ENCODE measurements at places on chromosomes 4 and X. TPM values are rescaled to one million over a fixed set of nuclear protein-coding genes. Genes with fewer than 3 reads are reported as not detected.

- no peak for DNase-seq
These were observed 3.4 kb upstream of the IGBP1 start for GRCh38 chrX:70129816-70130215.

GRCh38 chrX:107724653-107725052, 50.9 kb downstream of the TSC22D3 start:
- DNase-seq, result no peak

- no peak for DNase-seq
These were observed 310.2 kb downstream of the ASMT start for GRCh38 chrX:1925053-1925481.

DNA sequence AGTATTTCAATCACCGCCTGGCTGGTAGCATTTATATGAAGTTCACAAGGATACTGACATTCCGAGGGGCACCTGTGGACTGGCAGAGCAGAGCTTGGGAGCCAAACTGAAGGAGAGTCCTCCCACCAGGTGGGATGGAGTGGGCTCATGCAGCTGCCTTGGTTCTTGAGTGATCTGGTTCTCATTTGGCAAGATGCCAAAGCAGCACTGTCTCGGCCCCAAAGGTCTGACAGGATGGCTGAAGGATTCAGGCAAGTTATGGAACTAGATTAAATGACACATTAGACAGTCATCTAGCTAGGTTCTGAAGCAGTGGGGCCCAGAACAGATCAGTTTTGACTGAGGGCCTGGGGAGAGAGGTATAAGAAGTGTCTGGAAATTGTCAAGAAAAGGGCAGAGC, 3.2 kb downstream of the FGF16 start:
- DNase-seq, result no peak

The CLCN5 gene
- total RNA-seq, result 4.2 TPM

The NHSL2 gene
- total RNA-seq, result 0.29 TPM

The ARHGEF38 gene
- not detected for total RNA-seq

The CXCR3 gene
- total RNA-seq, result 6.4 TPM

All from activated B cell treated with CpG ODN at 0.5 μM for 24 hours (primary cell).